ENCODE measurements at places on chromosomes 6 and 20.

- no peak for DNase-seq
Observed at GRCh38 chr6:160041608-160042007, 72.7 kb downstream of the IGF2R start.

GRCh38 chr6:38179794-38180430, 360.4 kb downstream of the ZFAND3 start:
- no peak for DNase-seq

- DNase-seq: no peak
Observed at GRCh38 chr6:161511447-161512095, 237.7 kb upstream of the AGPAT4 start.

DNA sequence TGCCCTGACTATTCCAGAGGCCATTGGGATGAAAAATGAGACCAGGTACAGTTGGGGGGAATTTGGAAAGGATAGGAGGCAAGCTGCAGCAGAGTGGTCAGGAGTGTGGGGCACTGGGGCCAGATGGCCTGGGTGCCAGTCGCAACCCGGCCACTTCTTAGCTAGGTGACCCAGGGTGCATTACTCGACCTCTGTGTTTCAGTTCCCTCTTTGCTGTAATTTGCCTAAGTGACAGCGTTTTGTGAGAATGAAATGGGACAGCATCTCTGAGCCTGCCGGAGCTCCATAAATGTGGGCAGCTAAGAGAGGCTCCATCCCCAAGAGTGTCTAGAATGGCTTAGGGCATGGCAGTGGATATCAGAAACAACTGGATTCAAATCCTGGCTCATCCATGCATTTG, 13.9 kb downstream of the LRFN2 start:
- no peak for DNase-seq

DNA sequence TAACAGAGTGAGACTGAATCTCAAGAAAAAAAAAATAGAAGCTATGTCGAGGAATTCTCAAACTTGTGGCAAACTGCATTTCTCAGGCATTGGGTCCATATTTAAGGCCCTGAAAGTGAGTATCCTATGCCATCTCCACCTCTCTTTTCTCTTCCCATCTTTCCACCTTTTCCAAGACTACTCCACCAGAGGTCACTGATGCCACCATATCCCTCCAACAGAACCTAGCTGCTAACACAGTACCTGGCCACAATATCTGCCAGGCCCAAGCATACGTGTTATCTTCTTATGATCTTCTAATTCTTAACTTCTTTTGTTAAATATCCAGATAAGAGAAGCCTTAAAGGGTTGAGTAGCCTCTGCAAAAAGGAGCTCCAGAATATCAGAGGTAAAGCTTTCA, 8.2 kb upstream of the ADGRF4 start:
- DNase-seq: no peak

- DNase-seq: no peak
Observed at GRCh38 chr6:54366667-54367327, 58.6 kb downstream of the TINAG start.

GRCh38 chr6:45175272-45175671, 152.9 kb upstream of the RUNX2 start:
- DNase-seq: no peak

DNA sequence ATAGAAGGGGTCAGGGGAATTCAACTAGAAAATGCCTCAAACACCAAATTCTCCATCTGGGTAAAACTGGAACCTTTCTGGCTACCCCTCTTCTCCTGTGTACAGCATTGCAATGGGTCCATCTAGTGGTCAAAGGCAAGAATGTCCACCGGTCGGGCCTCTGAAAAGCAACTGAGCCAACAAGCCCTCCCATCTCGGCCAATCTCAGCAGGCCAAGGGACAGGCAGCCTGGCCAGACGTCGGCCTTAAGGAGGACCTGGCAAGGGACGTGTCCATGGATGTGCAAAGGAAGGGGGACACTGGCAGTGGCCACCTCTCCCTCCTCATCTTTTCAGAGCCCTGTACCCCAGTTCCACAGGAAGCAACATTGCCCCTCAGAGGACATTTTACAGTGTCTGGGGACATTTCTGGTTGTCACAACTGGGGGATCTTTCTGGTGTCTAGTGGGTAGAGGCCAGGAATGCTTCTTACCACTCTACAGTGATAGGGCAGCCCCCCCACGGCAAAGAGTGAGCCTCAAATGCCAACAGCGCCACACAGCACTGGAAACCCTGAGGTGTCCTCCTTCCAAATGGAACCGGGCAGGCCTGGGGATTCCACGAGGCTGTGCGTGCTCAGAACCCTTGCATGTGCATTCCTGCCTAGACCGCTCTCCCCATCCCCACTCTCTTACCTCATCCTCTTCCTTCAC, 99.8 kb upstream of the FOXA2 start:
- DNase-seq: no peak

- DNase-seq: no peak
Observed at GRCh38 chr20:23923891-23924435, 44.4 kb upstream of the CST5 start.

DNA sequence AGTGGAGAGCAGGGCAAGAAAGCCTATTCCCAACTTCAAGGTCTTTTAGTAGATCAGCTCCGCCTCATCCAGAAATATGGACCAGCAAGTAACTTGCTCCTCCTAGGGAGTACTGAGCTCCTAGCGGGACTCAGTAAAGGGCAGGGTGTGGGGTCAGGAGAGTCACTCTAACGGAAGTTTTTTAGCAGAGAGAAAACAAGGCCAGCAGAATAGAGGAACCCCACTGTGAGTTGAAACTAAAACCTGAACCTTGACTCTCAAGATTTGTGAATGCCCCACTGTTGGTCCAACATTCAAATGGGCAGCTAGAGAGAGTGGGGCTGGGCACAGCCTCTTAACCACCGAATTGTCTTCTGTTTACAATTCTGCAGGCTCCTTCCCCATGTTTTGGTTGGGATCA, 244.8 kb downstream of the FARS2 start:
- DNase-seq: no peak

DNA sequence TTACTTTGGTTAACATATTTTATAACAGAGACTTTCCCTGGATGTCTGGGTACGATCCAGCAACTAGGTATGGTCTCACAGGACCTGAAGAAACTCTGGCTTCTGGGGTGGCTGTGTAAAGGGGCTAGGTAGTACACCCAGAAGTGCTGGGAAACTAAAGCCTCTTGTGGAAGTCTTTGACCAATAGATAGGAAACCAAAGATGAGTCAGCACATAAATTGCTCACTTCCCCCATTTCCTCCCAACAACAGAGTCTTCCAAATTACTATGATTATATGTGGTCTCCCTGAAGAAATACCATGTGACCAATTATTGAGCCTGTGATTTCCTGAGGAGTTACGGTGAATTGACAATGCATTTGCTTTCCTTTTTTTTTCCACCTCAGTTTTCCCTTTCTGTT, 26.8 kb upstream of the TBX18 start:
- no peak for DNase-seq

DNA sequence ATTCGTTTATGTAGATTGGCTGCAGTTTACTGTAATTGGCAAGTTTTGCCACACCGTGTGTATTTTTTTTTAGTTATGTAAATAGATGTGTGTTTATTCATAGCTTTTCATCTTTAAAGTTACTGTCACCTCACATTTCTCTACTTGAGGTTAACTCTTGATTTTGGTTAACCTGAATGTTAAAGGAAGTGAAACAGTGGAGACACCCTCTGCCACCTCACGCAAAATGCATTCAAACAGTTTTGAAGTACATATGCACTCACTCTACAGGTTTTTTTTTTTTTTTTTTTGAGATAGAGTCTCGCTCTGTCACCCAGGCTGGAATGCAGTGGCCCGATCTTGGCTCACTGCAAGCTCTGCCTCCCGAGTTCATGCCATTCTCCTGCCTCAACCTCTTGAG, 17.7 kb downstream of the OR2A4 start:
- no peak for DNase-seq

DNA sequence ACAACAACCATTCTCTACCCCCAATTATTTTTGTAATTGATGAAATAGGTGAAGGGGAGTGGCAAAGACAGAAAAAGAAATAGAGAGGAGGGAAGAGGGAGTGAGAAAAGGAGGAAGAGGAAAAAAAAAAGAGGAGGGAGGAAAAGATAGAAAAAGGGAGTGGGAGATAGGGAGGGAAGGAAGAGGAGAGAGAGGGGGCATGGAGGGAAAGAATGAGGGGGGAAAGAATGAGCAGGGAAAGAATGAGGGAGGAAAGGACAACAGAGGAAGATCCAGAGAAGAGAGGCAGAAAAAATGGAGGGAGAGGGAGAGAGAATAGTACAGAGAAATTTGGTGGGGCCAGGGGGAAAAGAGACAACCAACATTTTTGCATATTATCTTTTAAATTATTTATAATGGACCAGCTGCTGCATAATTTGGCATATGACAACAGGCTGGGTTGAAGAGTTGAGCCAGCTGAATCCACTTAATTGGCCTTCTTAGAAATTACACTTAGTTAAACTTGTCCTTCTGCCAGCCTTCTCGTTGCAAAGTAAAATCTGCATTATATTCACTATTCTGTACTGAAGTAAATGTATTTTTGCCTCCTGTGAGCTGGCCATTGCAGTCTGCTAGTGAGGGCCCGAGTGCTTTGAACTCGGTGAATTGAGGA, 101.0 kb downstream of the ARHGAP18 start:
- DNase-seq: no peak

Data from activated CD4-positive, CD25-positive, alpha-beta regulatory T cell (primary cell).